ENCODE measurements at places on chromosomes 13 and 19. TPM values are rescaled to one million over a fixed set of nuclear protein-coding genes. Genes with fewer than 3 reads are reported as not detected.

DNA sequence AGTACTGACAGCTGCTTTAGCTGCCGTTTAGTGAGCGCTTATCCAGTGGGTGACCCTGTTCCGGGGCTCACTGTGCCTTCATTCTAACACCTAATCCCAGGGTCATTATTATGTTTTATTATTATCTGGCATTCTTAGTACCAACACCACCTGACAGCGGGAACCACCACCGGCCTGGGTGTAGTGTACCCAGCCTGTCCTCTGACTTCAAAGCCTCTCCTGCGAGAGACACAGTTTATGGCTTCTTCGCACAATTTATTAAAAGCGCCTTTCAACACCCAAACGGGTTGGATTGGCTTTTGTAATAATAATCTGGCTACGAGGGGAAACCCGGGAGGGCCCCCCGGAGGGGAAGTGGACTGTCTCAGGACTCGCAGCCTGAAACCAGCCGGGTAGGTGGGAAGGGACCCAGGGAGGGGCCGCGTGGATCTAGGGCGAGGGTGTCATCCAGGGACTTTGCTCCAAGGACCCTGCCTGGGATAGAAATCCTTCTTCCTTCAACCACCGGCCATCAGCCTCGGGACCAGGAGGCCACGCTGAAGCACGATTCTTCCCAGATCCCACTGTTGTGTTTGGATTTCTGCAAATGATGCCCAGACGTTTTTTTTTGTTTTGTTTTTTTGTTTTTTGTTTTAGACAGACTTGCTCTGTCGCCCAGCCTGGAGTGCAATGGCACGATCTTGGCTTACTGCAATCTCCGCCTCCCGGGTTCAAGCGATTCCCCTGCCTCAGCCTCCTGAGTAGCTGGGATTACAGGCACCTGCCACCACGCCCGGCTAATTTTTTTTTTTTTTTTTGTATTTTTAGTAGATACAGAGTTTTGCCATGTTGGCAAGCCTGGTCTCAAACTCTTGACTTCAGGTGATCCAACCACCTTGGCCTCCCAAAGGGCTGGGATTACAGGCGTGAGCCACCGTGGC, 1.6 kb upstream of the ZBTB7A start:
- peaks cover 41% of the 10 kb centered on the region for H3K4me1 ChIP-seq
- H3K27me3 ChIP-seq, result no peaks in the 10 kb centered on the region
- peaks cover 6% of the 10 kb centered on the region for H3K36me3 ChIP-seq
- peak overlapping the region; percentile 91 for H3K27ac ChIP-seq
- peak overlapping the region; percentile 89 for H3K4me3 ChIP-seq
- DNase-seq, result no peak

PSG3 gene
- total RNA-seq, result not detected

ARRDC5 gene
- total RNA-seq, result 4.4 TPM

VSTM1 gene
- not detected for total RNA-seq

DNAAF3 gene
- not detected for total RNA-seq

KPTN gene
- total RNA-seq, result 3.6 TPM

DNA sequence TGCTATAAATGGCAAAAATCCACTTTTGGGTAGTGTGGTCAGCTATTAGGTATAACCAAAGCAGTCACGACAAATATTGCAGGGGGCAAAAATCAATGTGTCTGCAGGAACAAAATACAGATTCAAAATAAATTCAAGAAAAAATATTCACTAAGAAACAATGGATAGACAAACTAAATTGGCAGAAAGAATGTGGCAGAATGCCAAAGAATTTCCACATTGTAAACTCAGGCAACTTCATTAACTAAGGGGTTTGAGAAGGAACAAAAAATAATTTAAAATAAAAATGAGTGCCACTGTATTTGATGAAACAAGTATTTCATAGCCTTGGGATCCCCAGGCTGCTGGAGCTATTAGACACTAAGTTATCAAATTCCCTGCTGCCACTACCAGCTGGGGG, 193.1 kb downstream of the VWA8 start:
- H3K27me3 ChIP-seq, result no peaks in the 10 kb centered on the region
- no peak overlapping the region for H3K27ac ChIP-seq
- no peaks in the 10 kb centered on the region for H3K4me1 ChIP-seq

ZNF616 gene
- total RNA-seq, result 0.99 TPM

Data from CD4-positive, alpha-beta T cell (primary cell).